Uterus (tissue), 4 donors: ENCODE measurements at places on chromosomes 1 and 21. TPM values are rescaled to one million over a fixed set of nuclear protein-coding genes. Genes with fewer than 3 reads are reported as not detected.

DNA sequence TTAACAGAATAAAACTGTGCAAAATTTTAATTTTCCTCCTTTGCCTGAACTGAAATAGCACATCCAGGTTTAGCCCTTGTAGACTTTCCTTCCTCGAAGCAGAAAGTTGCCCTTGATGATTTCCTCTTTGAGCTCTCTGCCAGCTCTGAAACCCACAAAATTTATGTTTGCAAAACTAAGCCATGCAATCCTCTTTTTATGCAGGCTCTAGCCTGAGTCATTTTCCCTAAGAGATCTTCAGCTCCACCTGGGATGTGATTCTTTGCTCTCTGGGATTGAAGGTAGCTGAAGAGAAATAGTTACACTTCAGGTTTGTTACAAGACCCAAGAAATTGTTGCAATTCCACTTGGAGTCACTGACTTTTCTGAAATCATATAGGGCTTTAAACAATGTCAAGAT lies 1.4 kb upstream of the F3 start:
- no peak for DNase-seq

GRCh38 chr1:119662034-119662437 lies 14.0 kb upstream of the ZNF697 start:
- DNase-seq = no peak

DNA sequence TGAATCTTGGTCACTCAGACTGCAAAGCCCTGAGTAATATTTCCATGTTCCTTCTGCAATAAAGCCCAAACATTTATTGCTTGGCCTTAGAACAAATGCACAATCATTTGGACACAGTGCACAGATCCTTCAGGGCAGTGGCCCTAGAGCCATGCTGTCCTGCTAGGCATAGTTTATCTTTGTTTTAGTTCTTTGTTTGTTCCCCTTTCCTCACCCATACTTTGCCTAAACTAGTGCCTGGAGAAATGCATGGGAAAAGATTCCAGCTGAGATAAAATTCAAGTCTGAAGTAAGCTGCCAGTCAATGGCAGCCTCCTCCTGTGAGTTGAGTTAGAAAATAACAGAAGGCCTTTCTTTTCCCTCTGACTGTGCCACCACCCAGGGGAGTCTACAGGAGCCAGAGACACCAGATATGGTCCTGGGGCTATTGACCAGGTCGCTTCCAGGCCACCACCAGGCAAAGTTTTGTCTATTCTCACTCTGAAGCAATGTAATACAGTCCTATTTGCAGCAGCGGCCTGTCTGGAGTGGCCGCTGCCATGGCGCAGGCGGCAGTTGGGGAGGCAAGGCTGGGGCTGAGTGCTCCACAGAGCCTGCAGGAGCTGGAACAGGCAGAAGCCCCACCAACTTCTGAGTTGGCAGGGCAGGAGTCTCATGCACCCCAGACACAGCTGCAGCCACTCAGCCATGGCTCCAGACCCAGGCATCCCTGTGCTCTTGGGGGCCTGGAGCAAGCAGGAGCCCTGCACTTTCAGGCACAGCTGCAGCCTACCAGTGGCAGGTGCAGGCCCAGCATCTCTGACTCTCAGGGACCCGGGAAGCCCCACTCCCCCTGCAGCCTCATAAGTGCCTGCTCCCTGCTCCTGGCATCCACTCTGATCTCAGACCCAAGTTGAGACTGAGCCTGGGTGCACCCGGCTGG lies 258.6 kb downstream of the GPATCH2 start:
- DNase-seq = no peak

- no peak for DNase-seq
Observed at GRCh38 chr1:197029749-197030148, 37.3 kb downstream of the F13B start.

DNA sequence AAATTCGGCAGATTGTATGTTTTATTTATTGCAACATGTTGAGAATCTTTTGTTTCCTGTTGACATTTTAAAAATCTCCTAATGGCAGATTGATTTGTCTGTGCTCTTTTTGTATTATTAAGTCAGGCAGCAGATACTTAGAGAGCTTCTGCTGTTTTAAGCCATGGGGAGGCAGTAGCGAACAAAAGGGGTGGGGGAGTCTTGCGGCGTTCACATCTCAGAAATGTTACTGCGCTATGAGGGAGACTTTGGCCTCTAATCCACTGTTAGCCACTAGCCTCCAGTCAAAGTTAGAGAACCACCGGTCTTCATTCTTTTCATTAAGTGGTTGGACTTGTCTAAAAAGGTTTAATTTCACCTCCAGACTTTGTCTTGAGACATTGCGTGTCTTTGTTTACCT lies 93.6 kb downstream of the DYRK1A start:
- no peak for DNase-seq

- DNase-seq = no peak
Observed at GRCh38 chr1:179337942-179338560, 27.7 kb upstream of the AXDND1 start.

DNA sequence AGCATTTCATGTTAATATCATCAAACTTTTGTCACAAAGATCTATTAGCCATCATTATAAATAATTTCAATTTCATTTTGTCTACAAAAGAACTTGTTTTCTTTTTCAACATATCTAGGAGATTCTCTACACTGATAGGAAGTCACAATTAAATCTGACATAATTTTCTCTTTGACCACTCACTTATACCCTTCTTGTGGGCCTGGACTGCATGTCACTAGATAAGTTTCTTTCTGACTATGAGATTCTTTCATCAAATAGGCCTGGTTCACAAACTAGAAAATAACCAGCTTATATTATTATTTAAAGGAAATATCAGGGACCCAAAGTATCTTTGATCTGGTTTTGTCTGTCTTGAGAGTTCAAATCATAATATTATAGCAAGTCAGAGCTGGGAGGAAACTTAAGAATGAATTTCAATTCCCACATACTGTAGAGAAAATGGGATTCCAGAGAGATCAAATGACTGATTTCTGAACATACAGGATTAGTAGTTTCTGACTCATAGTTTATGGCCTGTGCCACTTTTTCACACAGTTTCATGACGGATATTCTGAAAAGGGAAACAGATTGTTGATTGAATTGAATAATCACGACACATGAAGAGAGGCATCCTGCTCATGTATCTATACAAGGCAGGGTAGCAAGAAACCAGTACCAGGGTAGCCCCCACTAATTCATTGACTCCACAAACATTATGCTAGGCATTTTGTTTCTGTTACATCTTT lies 355.8 kb downstream of the GPATCH2 start:
- no peak for DNase-seq

- no peak for DNase-seq
Observed at GRCh38 chr1:227958617-227959324, 11.0 kb upstream of the WNT9A start.

- no peak for DNase-seq
Observed at GRCh38 chr1:207691841-207692240, 46.9 kb downstream of the CR1L start.

GRCh38 chr1:35962952-35963351 lies 32.0 kb downstream of the AGO3 start:
- no peak for DNase-seq

- DNase-seq = no peak
Observed at GRCh38 chr1:57590978-57591377, 167.1 kb upstream of the DAB1 start.

- peak; percentile 50 for DNase-seq
Observed at GRCh38 chr1:64033667-64034220, 169.7 kb upstream of the UBE2U start.

DNA sequence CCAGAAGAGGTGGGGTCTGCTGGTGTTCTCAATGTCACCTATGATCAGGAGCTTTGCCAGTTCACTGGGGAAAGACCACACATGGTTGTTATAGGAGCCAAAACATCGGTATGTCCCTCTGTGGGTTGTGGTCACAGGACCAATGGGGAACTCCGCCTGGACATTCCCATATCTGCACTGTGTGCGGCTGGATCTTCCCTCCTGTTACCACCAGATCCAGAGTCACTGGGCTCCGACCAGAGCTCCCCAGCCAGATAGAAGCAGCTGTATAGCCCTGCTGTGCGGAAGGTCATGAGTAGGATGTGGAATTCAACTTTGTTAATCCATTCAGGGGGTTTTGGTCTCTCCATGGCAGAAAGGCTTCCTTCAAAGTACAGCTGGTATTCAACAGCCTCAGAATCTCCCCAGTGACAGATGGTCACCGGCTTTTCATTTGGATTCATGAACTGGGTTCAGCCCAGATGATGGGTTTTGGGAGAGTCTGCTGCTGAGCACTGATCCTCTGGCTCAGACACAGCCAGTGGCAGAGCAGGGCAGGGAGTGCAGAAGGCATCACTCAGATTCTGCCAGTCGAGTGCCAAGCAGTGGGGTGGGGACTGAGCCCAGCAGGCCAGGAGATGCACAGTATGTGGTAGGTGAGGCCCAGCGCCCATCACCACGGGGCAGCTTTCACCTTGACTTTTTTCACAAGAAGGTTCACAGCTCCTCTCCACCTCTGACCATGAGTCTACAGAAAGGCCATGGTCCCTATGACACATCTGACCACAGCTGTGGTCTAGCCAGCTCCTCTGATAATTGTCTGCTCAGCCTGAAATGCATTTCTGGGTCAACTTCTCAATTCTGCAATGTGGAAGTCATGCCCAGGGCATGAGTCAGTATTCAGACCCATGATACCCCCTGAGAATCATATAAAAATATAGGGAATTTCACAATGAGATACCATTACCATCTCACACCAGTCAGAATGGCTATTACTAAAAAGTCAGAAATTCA lies 2.9 kb upstream of the SHCBP1L start:
- no peak for DNase-seq

- no peak for DNase-seq
Observed at GRCh38 chr1:237386362-237387143, 344.6 kb downstream of the RYR2 start.

GRCh38 chr1:208942394-208943130 lies 641.0 kb upstream of the CAMK1G start:
- DNase-seq = no peak

- no peak for DNase-seq
Observed at GRCh38 chr1:16080422-16081150, 7.1 kb upstream of the FAM131C start.

GRCh38 chr1:51506537-51506936 lies 12.5 kb downstream of the EPS15 start:
- peak; percentile 37 for DNase-seq

GRCh38 chr1:30879126-30879786 lies 29.3 kb downstream of the SDC3 start:
- no peak for DNase-seq

GRCh38 chr1:243505986-243506689 lies 250.3 kb downstream of the SDCCAG8 start:
- DNase-seq = no peak

- DNase-seq = no peak
Observed at GRCh38 chr1:90763930-90764329, 46.8 kb upstream of the BARHL2 start.

DNA sequence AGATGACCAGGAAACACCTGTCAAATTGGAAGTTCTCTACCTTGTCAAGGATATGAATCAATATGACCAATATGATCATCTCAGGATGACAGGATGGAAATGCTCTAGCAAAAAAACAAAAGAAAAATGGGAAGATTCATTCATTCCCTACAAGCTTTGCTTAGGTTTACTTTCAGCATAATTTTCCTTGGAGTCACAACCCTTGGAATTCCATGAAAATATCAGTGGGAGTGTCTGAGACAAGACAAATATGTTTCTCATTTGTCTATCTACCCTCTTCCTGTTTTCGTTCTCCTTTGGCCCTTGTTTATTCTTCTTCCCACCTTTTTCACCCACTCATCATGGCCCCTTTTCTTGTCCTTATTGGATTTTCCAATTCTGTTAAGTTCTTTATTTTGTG lies 50.6 kb downstream of the COLGALT2 start:
- DNase-seq = no peak

- DNase-seq = no peak
Observed at GRCh38 chr1:221435504-221435904, 306.4 kb downstream of the DUSP10 start.

- DNase-seq = no peak
Observed at GRCh38 chr1:155946633-155947219, 5.3 kb downstream of the RXFP4 start.

GRCh38 chr1:91958926-91959325 lies 9.7 kb downstream of the BRDT start:
- no peak for DNase-seq

DNA sequence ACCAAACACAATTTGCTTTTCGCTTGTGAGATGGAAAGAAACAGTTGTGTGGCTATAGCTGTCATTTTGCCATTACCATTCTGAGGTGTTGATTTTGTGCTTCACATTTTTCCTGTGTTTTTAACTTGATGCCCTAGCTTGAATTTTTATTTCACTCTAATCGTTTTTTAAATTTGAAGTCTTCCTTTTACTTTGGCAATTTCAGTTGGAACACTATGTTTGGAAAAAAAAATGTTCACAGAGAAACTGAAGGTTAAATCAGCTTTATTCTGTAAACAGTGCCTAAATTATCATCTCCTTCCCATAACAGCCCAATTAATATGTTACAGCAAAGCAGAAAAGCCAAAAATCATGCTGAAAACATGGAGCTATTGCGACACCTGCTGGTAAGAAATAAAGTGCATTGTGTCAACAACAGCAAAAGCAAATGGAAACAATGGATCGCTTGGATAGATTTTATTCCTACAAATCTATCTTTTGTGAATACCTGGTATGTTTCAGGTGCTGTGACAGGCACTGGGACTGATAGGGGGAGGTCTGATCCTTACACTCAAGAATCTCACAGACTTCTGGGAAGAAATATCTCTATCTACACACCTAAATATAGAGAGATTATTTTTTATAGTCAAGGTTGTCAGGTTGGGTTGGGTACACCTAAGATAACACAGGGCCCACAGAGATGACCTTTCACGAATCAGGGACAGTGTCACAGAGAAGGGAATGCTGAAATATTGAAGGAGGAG lies 16.2 kb upstream of the ERICH3 start:
- peak; percentile 45 for DNase-seq

GRCh38 chr1:98253145-98253544 lies 332.3 kb upstream of the DPYD start:
- DNase-seq = no peak

DNA sequence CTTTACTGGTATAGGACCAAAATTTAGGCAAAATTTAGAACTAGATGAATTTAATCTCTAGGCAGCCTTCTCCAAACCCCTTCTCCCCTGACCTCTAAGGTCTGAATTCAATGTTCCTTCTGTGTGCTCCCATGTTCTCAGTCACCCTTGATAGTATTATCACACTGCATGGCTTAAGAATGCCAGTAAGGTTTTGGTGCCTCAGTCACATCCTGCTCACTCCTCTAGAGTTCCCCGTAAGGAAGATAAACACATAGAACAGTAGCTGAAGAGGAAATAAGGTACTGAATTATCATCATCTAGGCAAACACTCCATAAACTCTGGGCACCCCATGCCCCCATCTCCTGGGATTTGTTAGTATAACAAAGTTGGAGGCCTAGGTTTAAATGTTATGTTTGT lies 18.2 kb downstream of the PRRX1 start:
- no peak for DNase-seq

- no peak for DNase-seq
Observed at GRCh38 chr1:10132316-10132715, 78.1 kb upstream of the KIF1B start.

Gene GJB3
- total RNA-seq = not detected

Gene PGBD5
- 0.69 TPM for total RNA-seq

Gene OR2T29
- total RNA-seq = not detected

Gene CD1E
- total RNA-seq = not detected

Gene LRRIQ3
- total RNA-seq = not detected

Gene CRYAA
- not detected for total RNA-seq

Gene VANGL1
- total RNA-seq = 22.3 TPM

Gene NCAM2
- 43.4 TPM for total RNA-seq

Gene PDPN
- 17.7 TPM for total RNA-seq

Gene DMAP1
- 25.0 TPM for total RNA-seq

Gene LIN28A
- total RNA-seq = 0.14 TPM

Gene RPE65
- not detected for total RNA-seq

Gene CFHR4
- total RNA-seq = not detected

Gene AQP10
- not detected for total RNA-seq

Gene PPIAL4G
- total RNA-seq = 0.14 TPM

Gene GIPC2
- total RNA-seq = 6.0 TPM

Gene RHBDL2
- total RNA-seq = not detected
